ENCODE measurements at places on chromosomes 2 and 18.

- DNase-seq, result no peak
Measured at GRCh38 chr2:239903803-239904202, 121.3 kb downstream of the NDUFA10 start.

GRCh38 chr2:137747509-137747908, 216.8 kb upstream of the HNMT start:
- DNase-seq, result no peak

- DNase-seq, result peak; percentile 94
Measured at GRCh38 chr2:10493634-10494281, 45.6 kb upstream of the ODC1 start.

- DNase-seq, result peak; percentile 37
Measured at GRCh38 chr2:208373460-208374089, 33.0 kb upstream of the PTH2R start.

DNA sequence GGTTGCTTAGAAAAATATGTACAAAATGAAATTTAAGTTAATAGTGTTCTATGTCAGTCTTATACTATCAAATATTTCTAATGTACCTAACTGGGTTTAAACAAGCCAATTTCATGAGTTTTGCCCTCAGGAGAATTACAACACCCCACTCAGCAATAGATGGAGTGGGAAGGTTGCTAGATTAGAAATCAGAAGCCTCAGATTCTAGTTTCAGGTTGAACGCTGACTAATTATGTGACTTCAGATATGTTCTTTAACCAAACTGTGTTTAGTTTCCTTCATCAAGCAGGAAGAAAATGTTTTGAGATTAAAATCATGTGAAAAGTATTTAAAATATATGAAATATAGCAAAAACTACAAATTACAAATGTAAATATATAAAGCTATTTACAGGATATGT, 133.8 kb upstream of the KCNH7 start:
- DNase-seq, result no peak

DNA sequence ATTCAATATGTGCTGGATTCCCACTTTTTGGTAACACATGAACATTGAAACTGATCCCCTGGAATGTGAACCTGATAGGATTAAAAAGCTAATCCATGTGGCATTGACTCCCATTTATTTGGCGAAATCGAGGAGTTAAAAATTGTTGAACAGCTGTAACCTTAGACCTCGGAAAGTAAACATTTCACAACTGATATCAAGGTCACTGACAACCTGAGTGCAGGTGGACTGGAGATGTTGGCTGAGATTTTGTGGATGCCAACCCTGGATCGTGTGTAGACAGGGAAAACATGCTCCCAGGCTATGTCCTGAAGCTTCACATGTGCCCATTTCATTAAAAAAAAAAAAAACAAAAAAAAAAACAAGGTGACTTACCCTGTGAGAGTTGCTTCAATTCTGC, 204.8 kb downstream of the SETBP1 start:
- DNase-seq, result no peak

GRCh38 chr2:191246820-191247380, 1.7 kb downstream of the MYO1B start:
- DNase-seq, result no peak

- no peak for DNase-seq
Measured at GRCh38 chr2:224041554-224041953, 2.5 kb upstream of the SERPINE2 start.

GRCh38 chr2:126765395-126765794, 109.4 kb downstream of the GYPC start:
- DNase-seq, result no peak

- no peak for DNase-seq
Measured at GRCh38 chr18:27250471-27250870, 65.4 kb upstream of the CHST9 start.

DNA sequence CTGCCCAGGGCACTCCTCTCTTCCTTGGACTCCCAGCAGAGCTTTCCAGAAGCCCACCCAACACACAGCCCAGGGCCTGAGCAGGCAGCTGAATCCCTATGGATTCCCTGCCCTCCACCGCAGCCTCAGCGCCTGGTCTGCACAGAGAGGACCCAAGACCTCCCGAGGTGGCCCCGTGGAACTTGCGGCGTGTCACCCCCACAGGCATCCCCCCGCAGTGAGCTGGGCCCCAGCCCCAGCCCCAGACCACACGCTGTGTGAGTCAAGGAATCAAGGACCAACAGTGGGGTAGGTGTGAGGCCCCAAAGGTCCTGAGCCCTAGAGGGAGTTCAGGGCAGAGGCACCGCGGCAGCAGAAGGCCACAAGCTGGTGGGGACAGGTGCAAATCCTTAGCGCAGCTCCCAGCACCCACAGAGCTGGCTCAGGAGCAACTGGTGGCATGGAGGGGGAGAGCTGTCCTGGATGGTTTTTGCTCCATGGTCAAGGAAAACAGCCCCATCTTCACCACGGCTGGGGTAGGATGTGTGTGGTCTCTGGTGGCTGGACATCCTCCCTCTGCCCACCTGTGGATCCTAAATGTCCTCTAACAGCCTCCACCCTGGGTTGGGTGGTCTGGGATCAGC, 8.5 kb downstream of the HS6ST1 start:
- DNase-seq, result peak; percentile 1

- DNase-seq, result no peak
Measured at GRCh38 chr18:42086288-42086687, 131.3 kb downstream of the PIK3C3 start.
